ENCODE measurements at places on chromosomes 11 and 22.

DNA sequence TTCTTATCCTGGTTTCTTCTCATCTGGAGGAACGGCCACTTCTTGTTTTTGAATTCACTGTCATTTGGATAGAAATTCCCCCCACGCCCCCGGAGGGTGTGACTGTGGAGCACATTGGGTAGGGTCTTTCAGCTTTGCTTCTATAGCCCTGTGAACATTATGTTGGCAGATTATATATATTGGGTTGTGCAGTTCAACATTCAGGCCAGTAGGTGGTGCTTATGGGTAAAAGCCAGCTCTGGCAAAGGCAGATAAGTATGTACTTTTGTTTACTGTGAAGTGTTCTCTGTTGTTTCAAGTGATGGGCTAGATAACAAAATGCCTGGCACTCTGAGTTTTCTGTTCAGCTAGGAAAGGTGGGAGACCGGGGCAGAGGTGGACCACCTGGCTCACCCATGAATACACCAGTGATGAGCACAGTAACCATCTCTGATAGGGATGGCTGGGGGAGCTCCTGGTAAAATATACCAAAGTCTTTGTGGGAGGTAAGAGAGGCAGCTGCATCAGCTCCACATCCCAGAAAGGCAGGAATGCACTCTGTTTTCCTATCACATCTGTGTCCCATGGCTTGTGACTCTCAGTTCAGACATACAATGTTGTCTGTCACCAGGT is 1348.2 kb upstream of the RAG2 start:
- no peak for DNase-seq

GRCh38 chr11:59865031-59865430 is 1.3 kb downstream of the TCN1 start:
- DNase-seq, result no peak

DNA sequence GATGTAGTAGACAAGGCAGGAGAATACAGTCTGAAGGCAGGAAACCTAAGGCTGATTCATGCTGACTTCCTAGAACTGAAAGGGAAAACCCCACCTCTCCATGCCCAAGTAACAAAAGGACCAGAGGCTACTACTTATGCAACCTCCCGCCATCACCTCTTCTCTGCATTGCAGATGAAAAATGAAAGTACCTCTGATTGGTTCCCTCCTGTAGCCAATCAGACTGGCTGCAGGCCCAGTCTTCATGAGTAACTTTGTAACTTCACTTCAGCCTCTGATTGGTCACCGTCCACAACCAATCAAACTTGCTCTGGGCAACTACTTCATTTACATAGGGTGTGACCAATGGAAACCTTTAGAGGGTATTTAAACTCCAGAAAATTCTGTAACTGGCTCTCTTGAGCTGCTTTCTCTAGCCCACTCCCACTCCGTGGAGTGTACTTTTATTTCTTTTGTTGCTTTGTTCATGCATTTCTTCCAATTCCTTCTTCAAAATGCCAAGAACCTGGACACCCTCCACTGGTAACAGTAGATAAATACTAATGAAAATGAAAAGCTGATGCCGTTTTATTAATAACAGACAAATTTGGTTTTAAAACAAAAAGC is 5.2 kb upstream of the MAP6 start:
- DNase-seq, result no peak

- DNase-seq, result no peak
These were observed 29.8 kb downstream of the PDE3B start for GRCh38 chr11:14673421-14673820.

- no peak for DNase-seq
These were observed 1.4 kb downstream of the GSTT4 start for GRCh38 chr22:24003887-24004286.

DNA sequence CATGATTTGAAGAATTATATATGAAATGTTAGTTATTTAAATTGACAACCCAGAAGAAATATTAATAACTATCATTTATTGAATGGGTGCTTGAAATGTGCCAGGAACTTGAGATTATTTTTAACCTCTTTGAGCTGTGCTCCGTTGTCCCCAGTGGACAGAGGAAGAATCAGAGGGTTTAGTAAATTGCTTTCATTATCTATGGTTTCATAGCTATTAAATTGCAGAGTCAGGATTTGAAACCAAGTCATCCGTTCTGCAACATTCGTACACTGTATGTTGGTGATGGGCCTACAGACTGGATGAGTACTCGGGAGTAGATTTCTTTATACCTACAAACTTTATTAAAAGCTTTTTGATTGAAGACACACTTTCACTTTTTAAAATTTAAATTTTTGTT is 4.9 kb downstream of the HSD17B12 start:
- DNase-seq, result no peak

DNA sequence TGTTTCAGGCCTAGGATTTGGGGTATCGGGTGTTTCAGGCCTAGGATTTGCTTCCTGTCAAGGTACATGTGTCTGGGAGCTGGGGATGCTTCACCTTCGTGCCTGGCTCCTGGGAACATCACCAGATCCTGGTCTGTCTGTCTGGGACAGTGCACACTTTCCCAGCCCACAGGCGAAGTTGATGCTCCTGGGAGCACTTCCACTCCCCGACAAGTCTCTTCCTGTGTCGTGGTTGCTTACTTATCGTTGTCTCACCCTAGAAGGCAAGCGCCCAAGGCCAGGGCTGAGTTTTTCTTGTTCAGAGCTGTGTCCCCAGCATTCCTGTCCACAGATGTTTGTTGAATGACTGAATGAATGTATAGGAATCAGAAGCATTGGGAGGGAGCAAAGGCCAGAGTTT is 71.5 kb downstream of the LINC01488 start:
- no peak for DNase-seq

- no peak for DNase-seq
These were observed 80.6 kb upstream of the CLDN5 start for GRCh38 chr22:19604711-19605268.

DNA sequence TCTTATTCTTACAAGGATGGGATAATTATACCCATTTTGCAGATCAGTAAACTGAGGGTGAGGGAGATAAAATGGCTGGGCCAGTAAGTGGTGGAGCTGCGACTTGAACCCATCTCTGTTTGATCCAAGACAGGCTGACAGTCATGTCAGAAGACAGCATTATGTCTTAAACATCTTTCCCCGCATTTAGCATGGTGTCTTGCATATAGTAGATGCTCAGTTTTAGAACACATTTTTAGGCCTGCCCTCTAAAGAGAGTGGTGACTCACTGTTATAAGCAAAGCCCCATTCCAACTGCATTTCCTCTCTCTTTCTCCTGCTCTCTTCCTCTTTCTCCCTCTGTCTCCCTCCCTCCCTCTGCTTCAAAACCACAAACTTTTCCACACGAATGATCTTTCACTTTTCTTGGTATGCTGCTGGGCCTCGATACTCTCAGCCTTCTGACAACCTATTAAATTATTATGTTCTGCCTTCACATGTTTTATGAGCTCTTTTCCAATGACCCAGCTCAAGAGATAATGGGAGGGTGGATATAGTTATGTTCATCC is 25.2 kb downstream of the CWC15 start:
- DNase-seq, result no peak

- no peak for DNase-seq
These were observed 46.8 kb upstream of the KCNQ1OT1 start for GRCh38 chr11:2746401-2747247.

- DNase-seq, result peak; percentile 42
These were observed 2.8 kb upstream of the ROBO4 start for GRCh38 chr11:124900464-124900863.

DNA sequence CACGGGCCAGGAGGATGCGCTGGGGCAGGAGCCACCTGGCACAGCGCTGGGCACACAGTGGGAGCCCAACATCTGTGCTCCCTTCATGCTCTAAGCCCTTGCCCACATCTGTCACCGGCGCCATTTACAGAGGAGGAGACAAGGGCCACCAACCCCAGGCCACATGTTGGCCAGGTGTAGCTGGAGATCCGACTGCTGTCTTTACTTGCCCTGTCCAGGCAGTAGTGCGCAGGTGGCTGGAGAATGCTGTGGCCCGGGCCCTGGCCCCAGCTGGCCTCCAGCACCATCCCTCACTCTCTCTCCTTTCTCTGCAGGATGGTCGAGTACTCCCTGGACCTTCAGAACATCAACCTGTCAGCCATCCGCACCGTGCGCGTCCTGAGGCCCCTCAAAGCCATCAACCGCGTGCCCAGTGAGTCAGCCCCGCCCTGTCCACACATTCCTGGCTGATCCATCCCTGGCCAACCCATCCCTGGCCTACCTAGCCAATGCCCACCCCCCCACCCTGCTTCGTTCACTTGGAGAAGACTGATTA is 48.5 kb downstream of the CACNA1I start:
- DNase-seq, result no peak

GRCh38 chr11:70914496-70914895 is 337.9 kb downstream of the SHANK2 start:
- no peak for DNase-seq
